Bronchial epithelial cell (primary cell): ENCODE measurements at places on chromosomes 11 and 22. TPM values are rescaled to one million over a fixed set of nuclear protein-coding genes. Genes with fewer than 3 reads are reported as not detected.

OVOL1 gene
- 6.3 and 17.8 TPM in 2 replicates for total RNA-seq

DNA sequence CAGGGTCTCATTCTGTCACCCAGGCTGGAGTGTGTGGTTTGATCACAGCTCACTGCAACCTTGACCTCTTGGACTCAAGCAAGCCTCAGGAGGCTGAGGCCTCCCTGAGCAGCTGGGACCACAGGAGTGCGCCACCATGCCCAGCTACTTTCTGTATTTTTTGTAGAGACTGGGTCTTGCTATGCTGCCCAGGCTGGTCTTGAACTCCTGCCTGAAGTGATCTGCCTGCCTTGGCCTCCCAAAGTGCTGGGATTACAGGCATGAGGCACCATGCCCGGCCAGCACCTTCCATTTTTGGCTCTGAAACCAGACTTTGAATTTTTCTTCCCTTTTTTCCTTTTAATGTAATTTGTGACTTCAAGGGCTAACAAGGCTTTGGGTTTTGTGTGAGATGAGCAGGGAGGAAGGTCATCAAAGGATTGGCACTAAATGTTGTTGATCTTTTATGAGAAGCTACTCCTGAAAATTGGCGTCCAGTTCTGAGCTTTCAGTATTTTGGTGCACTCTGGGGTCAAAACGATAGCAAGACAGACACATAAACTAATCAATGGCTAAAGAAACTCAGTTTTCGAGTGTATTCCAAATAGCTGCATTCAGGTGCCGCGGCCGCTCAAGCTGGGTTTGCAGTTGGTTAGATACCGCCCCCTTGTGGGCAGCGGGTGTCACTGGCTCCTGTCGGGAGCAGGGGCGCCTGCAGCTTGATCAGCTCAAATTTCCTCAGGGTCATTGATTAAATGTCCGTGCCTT is 51.9 kb upstream of the CLMP start:
- peak; percentile 61 for DNase-seq

DNA sequence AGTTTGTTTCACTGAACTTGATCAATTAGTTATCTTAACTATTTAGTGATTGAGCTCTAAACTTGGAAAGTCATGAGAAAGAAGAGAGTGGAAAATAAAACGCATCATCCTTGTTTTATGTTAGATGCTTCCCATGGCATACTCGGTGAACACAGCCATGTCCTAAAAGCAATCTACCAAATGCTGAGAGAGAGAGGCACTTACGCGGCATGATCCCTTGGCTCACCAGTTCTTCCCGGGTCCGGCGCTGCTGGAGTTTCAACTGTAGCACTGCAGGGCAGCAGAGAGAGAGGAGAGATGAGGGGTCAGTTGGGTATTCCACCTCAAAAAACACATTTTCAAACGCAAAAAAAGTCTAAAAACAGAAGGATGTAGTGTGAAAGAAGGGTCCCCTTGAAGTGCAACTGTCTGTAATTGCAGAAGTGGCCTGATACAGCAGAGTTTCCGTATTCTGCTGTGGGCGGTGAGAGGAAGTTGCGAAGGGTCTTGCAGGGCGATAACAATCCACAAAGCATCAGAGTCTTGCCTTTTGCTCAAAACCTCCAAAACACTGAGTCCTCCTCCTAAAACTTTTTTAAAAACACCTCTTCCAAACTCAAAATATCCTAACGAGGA is 92.7 kb downstream of the SGSM3 start:
- no peak for DNase-seq

LRRC56 gene
- 0.26 and 0.38 TPM in 2 replicates for total RNA-seq

SYT8 gene
- 0.53 and 1.5 TPM in 2 replicates for total RNA-seq

DNA sequence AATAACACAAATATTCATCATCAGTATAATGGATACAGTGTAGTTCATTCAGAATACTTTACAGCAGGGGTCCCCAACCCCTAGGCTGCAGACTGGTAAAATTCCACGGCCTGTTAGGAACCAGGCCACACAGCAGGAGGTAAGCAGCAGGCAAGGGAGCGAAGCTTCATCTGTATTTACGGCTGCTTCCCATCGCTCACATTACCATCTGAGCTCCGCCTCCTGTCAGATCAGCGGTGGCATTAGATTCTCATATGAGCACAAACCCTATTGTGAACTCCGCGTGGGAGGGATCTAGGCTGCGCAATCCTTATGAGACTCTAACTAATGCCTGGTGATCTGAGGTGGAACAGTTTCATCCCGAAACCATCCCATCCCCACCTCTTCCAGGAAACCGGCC is 125.1 kb downstream of the SERGEF start:
- no peak for DNase-seq

- DNase-seq: no peak
Measured at GRCh38 chr11:104897891-104898684, at the start of gene CASP12. CASP12 (minus strand) TSS chr11:104898460.

GRCh38 chr22:41565403-41566054 is 4.7 kb downstream of the CSDC2 start:
- DNase-seq: peak; percentile 74

GRCh38 chr11:132171031-132171430 is 800.6 kb downstream of the NTM start:
- no peak for DNase-seq

DNA sequence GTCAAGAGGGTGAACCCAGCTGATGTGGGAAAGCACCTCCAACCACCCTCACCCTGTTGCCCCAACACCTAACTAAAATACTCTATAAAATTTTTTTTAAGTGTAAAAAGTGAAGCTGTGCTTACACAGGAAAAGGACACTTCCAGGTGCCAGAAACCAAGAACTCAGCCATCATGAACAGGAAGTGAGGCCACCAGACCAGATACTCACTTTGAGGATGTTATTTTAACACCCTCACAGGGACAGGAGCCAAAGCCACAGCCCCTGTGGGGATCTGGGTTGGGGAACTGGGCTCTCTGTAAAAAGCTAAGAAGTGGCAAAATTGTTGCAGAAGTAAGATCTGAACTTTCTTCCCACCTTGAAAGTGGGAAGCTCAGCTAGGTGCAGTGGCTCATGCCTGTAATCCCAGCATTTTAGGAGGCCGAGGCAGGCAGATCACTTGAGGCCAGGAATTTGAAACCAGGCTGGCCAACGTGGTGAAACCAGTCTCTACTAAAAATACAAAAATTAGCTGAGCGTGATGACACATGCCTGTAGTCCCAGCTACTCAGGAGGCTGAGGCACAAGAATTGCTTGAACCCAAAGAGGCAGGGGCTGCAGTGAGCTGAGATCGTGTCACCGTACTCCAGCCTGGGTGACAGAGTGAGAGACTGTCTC is 3.8 kb downstream of the RSPH14 start:
- DNase-seq: peak; percentile 43

DNA sequence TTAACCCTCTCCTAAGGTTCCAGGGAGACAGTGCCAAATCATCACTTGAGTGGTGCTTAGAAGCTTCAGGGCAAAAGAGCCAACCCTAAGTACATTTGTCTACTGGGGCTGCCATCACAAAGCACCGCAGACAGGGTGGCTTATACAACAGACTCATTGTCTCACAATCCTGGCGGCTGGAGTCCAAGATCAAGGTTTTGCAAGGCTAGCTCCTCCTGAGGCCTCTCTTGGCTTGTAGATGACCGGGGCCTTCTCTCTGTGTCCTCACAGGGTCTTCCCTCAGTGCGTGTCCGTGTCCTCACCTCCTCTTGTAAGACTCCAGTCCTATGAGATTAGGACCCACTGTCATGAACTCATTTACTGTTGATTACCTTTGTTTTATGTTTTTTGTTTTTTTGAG is 34.1 kb upstream of the CD81 start:
- DNase-seq: no peak

GRCh38 chr11:35289821-35290220 is 129.5 kb downstream of the SLC1A2 start:
- DNase-seq: peak; percentile 42

DNA sequence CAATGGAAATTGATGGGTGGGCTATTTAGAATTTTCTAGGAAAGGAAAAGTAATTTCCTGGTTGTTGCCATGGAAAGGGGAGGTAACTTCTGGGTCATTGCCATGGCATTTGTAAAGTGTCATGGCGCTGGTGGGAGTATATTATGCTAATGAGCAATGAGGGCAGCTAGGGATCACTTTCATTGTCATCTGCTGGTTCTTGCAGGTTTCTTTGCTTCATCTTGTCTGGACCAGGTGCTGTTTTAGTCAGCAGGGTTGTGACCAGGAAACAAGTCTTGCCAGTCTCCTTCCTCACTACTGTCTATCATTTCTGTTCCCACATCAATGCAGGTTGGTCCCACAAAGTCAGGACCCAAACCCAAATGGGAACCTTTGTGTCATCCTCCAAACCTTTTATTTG is 237.6 kb upstream of the C11orf87 start:
- peak; percentile 18 for DNase-seq

DNA sequence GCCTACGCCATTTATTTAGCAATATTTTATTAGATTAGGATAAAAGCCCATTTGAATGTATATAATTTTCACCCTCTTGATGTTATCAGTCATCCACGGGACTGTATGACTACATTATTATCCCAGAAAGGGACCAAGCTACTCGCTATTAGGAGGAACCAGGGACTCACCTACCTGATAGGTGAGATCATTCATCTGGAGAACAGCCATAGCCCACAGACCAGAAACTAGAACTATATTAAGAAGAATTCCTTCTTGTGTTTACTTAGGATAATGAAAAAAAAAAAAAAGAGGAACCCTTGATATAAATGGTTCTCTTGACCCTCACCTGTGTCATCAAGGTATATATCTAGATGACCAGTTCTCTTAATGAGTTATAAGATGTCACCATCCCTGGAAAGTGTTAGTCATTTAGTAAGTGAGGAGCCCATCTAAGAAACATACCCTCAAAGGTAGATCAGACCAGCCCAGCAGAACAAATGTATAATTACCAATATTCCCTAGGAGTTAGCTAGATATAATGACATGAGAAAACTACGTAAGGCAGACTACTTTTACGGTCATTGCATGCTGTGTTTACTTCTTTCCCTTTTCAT is 8.0 kb downstream of the SIK3 start:
- peak; percentile 90 for DNase-seq

POTEH gene
- total RNA-seq: not detected in 2 replicates

- DNase-seq: no peak
Measured at GRCh38 chr11:26827567-26828081, 105.8 kb upstream of the SLC5A12 start.

- DNase-seq: no peak
Measured at GRCh38 chr11:126403658-126404057, 48.2 kb downstream of the ST3GAL4 start.

DNA sequence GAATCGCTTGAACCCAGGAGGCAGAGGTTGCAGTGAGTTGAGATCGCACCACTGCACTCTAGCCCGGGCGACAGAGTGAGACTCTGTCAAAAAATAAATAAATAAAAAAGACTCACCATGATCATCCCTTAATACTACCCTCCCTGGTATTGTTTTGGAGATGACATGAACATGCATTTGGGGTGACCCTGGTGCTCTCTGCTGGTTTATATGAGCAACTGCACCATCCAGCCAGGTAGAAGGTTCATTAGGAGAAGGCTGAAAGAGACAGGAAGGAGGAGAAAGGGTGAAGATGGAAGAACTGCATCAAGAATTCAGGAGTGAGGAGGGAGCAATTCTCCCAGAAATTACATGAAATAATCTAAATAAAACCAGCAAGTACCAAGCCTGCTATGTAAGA is 37.8 kb downstream of the SLC5A1 start:
- peak; percentile 61 for DNase-seq

- no peak for DNase-seq
Measured at GRCh38 chr11:84793318-84793717, 833.8 kb downstream of the DLG2 start.

GRCh38 chr11:110776081-110776480 is 63.8 kb upstream of the ARHGAP20 start:
- DNase-seq: no peak

DNA sequence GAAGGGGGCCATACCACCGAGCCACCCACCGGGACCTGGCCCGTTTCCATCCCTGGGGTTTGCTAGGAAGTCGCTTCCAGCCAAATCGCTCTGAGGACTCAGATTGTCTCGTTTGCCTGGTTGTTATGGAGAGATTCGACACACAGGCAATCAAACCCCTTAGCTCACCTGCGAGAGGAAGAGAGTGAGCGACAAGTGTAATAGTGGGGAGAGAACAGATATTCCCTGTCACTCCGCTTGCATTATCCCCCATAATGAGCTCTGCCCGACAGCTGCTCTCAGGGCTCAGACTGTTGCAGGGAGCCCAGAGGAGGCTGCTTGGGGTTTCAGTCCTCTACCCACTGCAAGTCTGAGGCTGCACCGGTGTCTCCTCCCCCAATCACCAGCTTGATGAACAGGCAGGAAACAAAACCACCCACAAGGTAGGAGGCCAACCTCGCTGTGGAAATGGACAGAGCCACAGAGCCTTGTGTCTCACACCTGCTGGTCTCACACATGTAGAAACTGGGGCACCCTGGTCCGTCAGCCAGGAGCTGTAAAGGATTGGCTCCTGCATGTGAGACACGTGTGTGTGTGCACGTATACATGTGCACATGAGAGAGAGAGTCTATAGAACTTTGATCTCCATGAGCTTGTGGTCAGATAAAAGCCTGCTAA is 351.1 kb downstream of the BUD13 start:
- no peak for DNase-seq

C11orf16 gene
- total RNA-seq: not detected in 2 replicates

- DNase-seq: no peak
Measured at GRCh38 chr11:30015725-30016412, 961 bp downstream of the KCNA4 start.

- no peak for DNase-seq
Measured at GRCh38 chr11:78370406-78371172, 47.0 kb downstream of the GAB2 start.

GRCh38 chr22:45349916-45350315 is 40.2 kb downstream of the FAM118A start:
- DNase-seq: no peak

DNA sequence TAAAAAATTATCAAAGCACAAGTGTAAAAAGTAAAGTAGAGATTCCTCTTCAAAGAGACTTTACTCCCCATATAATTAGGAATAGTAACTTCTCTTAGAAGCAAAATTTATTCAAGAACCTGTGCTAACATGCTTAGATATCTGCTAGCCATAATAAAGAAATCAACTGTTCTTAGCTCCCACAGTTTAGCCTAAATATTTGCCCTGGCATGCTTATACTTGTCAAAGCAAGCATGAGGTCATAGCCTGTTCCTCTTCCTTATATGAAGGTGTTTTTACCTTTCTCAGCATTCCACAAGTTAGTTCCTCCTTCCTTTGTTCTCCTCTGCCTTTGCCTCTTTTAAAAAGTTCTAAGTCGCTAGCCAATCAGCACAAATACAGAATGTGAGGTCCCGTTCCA is 30.3 kb downstream of the RIC3 start:
- DNase-seq: peak; percentile 94

DNA sequence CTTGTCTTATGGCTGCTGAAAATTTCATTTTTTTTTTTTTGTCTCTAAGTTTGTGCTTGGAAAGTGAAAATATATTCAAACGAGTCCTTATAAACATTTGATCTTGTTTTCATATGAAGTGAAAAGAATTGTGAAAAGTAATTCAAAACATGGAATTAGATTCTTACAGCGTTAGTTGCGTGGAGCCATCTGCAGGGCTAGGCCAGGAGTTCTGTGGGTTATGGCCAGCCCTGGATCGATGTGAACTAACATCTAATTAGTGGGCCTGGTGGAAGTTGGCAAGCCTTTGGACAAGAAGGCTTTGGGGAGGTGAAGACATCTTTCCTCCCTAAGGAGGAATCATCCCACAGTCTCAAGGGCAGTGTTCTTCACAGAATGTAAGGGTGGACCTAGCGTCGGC is 37.2 kb downstream of the PARVA start:
- DNase-seq: no peak

- DNase-seq: peak; percentile 51
Measured at GRCh38 chr11:57675176-57675941, 7.4 kb downstream of the ZDHHC5 start.

MAJIN gene
- total RNA-seq: not detected in 2 replicates
